ENCODE measurements at places on chromosomes 5 and 9. TPM values are rescaled to one million over a fixed set of nuclear protein-coding genes. Genes with fewer than 3 reads are reported as not detected.

Gene CDH6
- 21.6 TPM for total RNA-seq

Gene SPINK13
- 0.37 TPM for total RNA-seq

Gene ELOVL7
- under 0.01 TPM for total RNA-seq

Gene FOXD4
- not detected for total RNA-seq

Gene NLN
- total RNA-seq: 40.0 TPM

Gene SPARC
- total RNA-seq: 405 TPM

Gene SLC6A7
- total RNA-seq: not detected

Gene BTNL3
- total RNA-seq: not detected

Gene BARX1
- total RNA-seq: not detected
